ENCODE measurements at places on chromosomes 1 and 21.

DNA sequence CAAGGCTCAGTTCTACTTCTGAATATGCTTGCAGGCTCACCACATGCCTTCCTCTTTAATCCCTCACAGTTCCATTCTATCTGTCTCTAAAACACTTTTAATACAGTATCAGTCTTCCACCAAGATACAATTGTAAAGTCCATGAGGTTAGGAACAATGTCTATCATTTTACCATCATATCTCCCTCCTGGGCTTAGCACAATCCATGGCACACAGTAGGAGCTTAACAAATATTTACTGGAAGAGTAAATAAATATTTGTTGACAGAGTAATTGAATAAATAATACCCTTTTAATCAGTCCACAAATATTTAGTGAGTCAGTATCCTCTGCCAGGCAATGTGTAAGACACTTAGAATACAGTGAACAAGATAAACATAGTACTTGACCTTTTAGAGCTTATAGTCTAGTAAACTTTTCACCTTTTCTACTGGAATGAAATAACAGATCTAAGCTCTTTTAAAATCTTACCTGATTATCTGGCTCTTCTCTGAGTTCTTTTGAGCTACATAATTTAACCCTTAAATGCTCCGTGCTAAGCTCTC, 12.7 kb upstream of the GADD45A start:
- DNase-seq = no peak

DNA sequence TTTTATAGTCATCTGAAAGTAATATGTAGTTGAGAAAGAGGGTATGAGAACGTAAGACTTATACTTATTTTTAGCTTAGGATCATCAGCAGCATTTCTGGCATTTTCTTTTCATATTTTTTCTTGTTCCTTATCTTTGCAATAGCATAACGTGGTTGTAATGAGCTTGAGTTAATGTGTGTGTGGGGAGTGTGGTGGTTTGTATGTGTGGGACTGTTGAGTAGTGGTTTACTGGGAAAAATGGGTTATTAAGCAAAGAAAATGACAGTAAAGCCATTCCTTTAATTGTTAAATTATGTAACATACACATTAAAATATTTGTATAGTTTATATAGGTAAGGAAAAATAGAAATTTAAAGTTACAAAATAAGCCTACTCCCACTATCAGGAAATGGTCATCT, 15.2 kb downstream of the PIP5K1A start:
- no peak for DNase-seq

DNA sequence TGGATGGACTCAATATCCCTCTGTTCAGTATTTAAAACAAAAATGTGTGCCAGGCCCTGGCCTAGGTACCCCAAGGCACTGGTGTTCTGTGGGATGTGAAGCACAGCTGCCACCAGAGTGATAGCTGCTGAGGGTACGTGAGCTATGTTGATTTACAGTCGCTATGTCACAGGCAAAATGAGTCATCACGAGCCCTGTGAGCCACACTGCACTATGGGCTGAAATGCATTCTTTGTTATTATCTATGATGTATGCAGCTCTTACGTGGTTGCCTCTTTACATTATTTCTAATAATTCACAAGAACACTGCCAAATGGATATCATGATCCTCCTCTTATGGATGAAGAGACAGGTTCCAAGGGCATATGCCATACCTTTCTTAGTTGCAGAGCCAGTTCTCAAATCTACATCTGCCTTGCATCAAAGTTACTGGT, 2.1 kb downstream of the TEX38 start:
- no peak for DNase-seq

DNA sequence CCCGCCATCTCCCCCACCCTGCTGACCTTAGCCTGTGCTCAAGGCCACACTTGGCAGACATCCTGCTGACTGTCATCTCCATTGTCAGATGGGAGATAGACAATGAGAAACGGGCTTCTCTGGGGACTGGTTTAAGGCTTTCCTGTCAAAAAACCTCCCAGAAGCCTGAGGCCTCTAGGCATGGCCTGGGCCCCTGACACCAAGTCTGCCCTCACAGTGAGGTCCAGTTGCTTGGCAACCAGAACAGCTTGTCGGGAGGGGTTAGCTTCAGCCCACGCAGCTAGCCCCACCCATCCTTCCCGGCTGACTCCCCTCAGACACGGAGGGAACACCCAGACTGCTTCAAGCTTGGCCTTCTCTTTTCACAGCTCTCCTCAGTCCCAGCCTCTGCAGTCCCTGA, 11.0 kb downstream of the PLEKHA6 start:
- peak; percentile 47 for DNase-seq
